Activated CD4-positive, alpha-beta T cell treated with anti-CD3 and anti-CD28 coated beads, Interleukin-10, Interleukin-2, amounts not matched to agents 100 ng/mL and 50 ng/mL, durations not matched to agents 16 hours and 8 hours (primary cell): ENCODE measurements at places on chromosomes 5 and 9.

- DNase-seq, result no peak
Observed at GRCh38 chr5:142000173-142000572, 12.7 kb downstream of the GNPDA1 start.

DNA sequence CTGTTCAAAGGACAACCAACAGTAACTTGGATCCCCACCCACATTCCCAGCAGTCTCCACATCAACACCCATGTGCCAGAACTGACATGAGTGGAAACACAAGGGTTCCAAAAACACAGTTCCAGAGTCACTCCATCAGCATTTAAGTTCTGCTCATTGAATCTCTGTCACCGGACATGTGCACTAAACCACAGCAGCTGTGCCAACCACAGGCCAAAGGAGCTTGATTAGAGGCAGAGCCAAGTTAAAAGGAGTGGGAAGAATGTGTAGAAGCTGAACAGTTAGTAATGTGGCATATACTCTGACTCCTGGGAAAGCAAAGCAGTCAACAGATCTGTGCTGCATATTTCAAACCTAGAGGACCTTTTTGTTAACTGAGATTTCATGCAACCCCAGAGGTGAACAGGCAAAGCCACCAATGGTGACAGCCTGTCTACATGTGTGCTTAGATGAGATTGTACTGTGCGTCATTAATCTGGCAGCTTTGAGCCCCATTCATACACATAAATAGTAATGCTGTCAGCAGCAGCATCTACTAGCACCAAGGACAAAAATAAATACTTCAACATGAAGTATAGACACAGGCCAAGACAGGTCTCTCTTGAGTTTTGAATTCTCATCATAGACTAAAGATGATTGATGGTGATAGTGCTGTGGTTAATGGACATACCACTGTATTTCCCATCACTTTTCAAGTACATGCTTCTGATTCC lies 16.4 kb upstream of the FST start:
- DNase-seq, result no peak

GRCh38 chr9:106620866-106621265 lies 242.1 kb upstream of the ZNF462 start:
- no peak for DNase-seq

DNA sequence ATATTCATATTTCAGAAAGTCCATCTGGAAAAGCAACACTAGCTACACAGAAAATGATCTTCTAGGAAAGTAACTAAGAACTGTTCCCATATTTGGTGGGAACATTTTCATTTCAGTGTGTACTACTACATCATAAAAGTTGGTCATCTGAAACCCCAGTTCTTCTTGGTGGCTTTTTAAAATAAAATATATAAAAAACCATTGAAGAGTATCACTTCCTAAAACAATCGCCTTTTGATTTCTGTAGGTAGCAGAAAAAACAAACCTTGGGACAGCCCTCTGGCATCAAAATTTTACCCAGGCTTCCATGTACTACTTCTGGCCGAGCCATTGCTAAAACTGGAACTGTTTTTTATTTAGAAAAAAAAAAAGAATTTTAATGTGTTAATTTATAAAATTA lies 158.5 kb downstream of the MLLT3 start:
- no peak for DNase-seq

DNA sequence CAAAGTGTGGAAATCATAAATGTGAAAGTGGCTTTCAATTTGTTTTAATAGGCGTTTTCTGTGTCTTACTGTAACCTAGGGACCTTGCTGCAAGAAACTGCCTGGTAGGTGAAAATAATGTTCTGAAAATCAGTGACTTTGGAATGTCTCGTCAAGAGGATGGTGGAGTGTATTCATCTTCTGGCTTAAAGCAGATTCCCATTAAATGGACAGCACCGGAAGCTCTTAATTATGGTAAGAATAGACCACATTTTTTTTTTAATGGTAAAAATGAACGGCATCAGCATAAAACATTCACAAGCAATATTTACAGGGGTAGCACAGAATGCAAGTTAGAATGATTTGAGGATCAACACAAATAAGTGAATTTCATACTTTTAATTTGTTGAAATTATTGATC lies 229.1 kb downstream of the PJA2 start:
- DNase-seq, result no peak

GRCh38 chr5:102863764-102864560 lies 108.9 kb downstream of the PAM start:
- DNase-seq, result no peak
